ENCODE measurements at places on chromosomes 12 and 14.

DNA sequence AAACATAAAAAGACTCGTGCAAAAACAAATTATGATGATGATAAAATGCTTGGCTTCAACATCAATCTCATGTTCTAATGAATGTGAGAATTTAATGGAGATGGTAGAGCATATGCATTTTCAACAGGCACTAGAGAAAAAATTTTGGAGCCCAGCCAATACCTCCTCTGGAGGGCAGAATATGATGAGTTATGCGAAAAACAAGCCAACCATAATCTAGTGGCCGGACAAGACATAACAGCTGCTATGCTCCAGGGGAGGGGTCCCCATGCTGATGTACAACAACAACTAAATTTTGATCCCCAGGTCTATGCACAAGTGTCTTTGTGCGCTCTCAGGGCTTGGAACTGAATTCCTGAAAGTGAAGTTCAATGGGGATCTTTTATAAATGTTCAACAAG, 1197.5 kb downstream of the LRFN5 start:
- no peak for DNase-seq

DNA sequence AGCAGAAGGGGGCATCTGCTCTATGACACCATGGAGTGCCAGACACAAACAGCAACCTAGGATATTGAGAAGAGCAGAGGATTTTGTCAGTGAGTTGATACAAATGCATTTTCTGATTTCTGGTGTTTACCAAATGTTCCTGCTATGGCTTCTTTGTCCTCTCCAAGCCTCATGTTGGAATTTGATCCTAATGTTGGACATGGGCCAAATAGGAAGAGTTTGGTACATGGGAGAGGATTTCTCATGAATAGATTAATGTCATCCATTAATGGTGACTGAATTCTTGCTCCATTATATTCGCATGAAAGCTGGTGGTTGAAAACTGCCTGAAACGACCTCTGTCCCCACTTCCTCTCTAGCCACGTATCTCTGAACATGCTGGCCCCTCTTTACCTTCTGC, 1002.2 kb upstream of the FLRT2 start:
- DNase-seq: no peak

DNA sequence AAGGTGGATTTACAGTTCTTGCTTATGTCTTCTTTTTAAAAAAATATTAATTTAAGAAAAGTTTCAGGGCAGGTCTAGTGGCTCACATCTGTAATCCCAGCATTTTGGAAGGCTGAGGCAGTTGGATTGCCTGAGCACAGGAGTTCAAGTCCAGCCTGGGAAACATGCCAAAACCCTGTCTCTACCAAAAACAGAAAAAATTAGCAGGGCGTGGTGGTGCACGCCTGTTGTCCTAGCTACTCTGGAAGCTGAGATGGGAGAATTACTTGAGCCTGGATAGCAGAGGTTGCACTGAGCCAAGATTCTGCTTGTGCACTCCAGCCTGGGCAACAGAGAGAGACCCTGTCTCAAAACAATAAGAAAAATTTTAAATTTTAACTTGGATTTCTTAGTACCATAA, 5.4 kb upstream of the TAS2R46 start:
- no peak for DNase-seq

GRCh38 chr12:32270818-32271710, 128.3 kb upstream of the FGD4 start:
- DNase-seq: no peak

DNA sequence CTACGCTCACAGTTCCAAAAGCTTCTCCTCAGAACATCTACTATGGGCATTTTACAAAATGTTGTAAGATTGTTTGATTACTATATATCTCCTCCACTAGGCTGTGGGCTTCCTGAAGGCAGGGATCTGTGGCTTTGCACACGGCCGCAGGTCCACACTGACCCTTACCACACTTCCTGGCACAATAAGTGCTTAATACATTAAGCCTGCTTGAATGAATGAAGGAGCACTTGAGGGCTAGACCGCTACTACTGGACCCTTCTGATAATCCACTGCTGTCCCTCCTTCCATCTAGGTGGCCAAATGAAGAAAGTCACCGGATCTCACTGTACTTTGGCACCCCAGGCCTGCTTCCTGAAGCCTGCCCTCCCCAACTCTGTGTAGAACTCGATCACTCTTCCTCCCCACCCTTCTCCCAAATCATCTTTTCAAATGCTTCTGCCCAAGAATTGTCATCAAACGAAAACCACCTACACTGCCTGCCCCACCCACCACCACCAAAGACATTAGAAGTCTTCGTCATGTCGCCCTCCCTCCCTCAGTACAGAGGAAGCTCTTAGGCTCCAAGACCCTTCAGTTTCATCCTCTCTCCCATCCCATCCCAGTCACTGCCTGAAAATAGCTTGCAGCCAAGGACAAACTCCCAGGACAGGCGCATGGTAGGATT, 596 bp upstream of the ZBTB39 start:
- peak; percentile 18 for DNase-seq

Measured in activated naive CD8-positive, alpha-beta T cell treated with anti-CD3 and anti-CD28 coated beads, Interleukin-2, amount 50 U/mL, for 24 hours (primary cell).